ENCODE measurements at places on chromosomes 16 and 17.
A peak's percentile ranks its signal among the peaks of the same experiment; 100 is the strongest.

GRCh38 chr17:45883063-45883462, 11.3 kb upstream of the MAPT start:
- no peak for DNase-seq

DNA sequence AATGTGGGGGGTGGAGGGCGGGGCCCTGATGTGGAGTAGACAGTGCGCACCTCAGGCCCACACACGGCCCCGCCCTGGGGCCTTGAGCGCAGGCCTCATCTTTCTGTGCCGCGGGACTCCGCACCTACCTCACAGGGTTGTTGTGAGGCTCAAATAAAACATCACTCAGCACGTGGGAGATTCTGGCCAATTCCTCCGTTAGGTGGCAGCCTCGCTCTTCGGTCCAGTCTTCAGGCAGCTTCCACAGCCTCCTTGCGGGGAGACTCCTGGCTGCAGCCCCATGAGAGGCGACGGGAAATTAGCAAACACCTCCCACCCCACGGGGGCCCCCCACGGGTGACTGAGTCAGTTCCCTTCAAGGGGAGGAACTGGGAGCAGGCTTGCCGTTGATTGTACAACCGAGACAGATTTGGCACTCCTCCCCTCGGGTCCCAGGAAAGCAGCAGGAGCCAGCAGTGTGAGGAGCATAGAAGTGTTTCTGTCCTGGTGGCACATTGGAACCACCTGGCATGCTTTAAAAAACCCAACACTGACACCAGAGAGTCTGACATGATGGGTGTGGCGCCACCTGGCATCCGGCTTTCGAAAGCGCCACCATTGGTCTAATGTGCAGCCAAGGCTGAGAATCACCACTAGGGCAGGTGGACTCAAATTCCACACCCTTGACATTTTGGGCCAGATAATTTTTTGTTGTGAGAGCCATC, 7.6 kb downstream of the MRM1 start:
- peak; percentile 80 for DNase-seq

GRCh38 chr17:1616101-1616500, 12.5 kb downstream of the SLC43A2 start:
- no peak for DNase-seq

DNA sequence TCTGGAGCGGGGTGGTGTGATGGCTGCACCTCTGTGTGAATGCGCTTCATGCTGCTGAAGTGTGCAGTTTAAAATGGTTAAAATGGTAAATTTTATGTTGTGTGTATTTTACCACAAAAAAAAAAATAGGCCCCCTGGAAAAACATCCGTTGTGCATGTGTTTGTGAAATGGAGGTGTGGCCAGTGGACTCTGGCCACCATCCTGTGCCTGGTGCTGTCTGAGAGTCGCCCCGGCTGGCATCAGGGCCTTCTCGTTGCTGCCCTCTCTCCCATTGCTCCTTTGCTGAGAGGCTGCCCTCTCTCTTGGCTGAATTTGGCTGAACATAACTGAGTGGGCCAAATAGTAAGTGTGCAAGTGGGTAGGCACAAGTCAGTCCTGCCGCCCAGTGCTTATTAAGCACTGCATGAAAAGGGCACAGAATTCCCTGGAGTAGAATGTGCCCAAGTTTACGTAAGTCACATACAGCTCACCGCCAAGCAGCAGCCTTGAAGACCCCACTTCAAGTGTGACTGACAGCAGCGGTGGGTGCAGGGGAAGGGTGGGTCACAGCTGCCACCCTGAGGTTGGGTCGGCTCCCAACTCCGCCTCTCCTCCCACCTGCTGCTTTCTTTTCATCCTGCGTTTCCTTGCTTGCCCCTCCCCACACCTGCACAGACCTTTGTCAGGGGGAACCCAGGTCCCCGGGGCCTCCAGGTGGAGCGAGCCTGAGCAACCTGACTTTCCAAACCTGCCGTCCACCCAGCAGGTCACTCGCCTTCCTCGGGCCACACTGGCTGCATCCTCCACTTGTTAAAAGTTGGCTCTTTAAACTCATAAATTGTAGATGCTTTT, 46.8 kb downstream of the FOXK2 start:
- DNase-seq, result no peak

DNA sequence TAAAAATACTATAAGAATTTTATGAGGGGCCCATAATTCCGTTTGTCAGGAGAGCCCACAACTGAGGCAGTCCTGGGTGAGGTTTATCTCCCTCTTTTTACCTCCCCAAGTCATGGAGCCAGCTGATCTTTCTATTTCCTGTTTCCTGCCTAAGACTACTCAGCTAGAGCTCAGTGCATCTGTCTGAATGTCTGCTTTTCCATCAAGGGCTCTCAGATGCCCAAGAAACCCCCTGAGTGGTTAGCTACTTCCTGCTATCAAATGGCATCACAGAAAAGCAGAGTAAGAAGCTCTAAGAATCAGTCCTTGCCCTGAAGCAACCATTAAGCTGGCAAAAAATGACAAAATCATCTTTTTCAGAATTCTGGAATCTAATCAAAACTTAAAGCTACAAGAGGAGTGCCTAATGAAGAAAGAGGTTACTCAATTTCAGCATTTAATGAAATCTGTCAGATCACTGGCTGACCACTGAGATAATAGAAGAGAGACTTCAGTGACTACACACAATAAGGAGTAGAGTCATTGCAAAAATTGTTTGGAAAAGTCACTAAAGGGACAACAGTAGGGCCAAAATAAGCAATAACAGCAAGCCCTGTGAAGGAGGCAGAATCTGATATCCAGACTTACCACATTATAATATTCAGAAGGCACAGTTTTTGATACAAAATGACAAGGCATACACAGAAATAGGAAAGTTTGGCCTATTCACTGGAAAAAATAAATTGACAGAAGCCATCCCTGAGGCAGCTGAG, 150.1 kb downstream of the CYB561 start:
- DNase-seq, result no peak

- no peak for DNase-seq
These were observed 51.0 kb downstream of the TIMM22 start for GRCh38 chr17:1047879-1048470.
